Spinal cord (tissue), 10 donors: ENCODE measurements at places on chromosomes 13 and 19. TPM values are rescaled to one million over a fixed set of nuclear protein-coding genes. Genes with fewer than 3 reads are reported as not detected.

- no peak for DNase-seq
- H3K4me3 ChIP-seq = no peak overlapping the region
- H3K27me3 ChIP-seq = peaks cover 10% of the 10 kb centered on the region
- peaks cover 22% of the 10 kb centered on the region for H3K4me1 ChIP-seq
- H3K36me3 ChIP-seq = peaks cover 11% of the 10 kb centered on the region
These were observed 4.8 kb downstream of the F2RL3 start for GRCh38 chr19:16893686-16893989.

GRCh38 chr19:43439032-43439708 lies 24.5 kb downstream of the TEX101 start:
- H3K27me3 ChIP-seq = no peaks in the 10 kb centered on the region
- no peak for DNase-seq
- H3K36me3 ChIP-seq = no peaks in the 10 kb centered on the region
- H3K4me3 ChIP-seq = no peak overlapping the region
- H3K4me1 ChIP-seq = no peaks in the 10 kb centered on the region

- no peaks in the 10 kb centered on the region for H3K27me3 ChIP-seq
- no peaks in the 10 kb centered on the region for H3K36me3 ChIP-seq
- H3K27ac ChIP-seq = no peak overlapping the region
- H3K4me3 ChIP-seq = no peak overlapping the region
- H3K4me1 ChIP-seq = peaks cover 3% of the 10 kb centered on the region
These were observed 69.8 kb downstream of the KCTD12 start for GRCh38 chr13:76816394-76816793.

- no peaks in the 10 kb centered on the region for H3K27me3 ChIP-seq
- no peak for DNase-seq
- H3K27ac ChIP-seq = no peak overlapping the region
- peaks cover 4% of the 10 kb centered on the region for H3K36me3 ChIP-seq
- no peak overlapping the region for H3K4me3 ChIP-seq
- peaks cover 22% of the 10 kb centered on the region for H3K4me1 ChIP-seq
These were observed 26.7 kb downstream of the KCTD15 start for GRCh38 chr19:33823341-33823740.

- no peaks in the 10 kb centered on the region for H3K4me1 ChIP-seq
- no peak overlapping the region for H3K27ac ChIP-seq
- no peaks in the 10 kb centered on the region for H3K36me3 ChIP-seq
- H3K4me3 ChIP-seq = no peak overlapping the region
These were observed 19.3 kb downstream of the RNASEH2B start for GRCh38 chr13:50928659-50929462.

DNA sequence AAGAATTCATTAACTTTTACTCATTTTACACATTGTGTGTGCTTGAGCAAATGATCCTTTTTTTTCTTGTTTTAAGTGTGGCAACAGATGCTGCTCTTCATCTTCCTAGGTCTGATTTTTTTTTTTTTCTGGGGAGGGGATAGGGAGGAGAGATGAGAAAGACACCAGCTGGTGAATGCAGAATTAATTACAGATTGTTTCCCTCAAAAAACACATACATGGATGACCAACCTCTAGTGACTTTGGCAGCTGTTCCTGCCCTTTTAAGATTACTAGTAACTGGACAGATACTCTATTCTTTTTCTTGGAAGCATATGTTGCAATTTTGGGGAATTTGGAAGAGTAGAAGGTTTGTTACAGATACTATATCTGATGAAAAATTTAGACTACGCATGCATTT lies 103.6 kb upstream of the MYO16 start:
- H3K4me1 ChIP-seq = no peaks in the 10 kb centered on the region
- H3K4me3 ChIP-seq = no peak overlapping the region
- no peak overlapping the region for H3K27ac ChIP-seq

GRCh38 chr13:62687732-62688131 lies 1272.1 kb upstream of the PCDH20 start:
- DNase-seq = no peak
- no peaks in the 10 kb centered on the region for H3K4me1 ChIP-seq
- H3K27me3 ChIP-seq = no peaks in the 10 kb centered on the region
- no peak overlapping the region for H3K27ac ChIP-seq

DNA sequence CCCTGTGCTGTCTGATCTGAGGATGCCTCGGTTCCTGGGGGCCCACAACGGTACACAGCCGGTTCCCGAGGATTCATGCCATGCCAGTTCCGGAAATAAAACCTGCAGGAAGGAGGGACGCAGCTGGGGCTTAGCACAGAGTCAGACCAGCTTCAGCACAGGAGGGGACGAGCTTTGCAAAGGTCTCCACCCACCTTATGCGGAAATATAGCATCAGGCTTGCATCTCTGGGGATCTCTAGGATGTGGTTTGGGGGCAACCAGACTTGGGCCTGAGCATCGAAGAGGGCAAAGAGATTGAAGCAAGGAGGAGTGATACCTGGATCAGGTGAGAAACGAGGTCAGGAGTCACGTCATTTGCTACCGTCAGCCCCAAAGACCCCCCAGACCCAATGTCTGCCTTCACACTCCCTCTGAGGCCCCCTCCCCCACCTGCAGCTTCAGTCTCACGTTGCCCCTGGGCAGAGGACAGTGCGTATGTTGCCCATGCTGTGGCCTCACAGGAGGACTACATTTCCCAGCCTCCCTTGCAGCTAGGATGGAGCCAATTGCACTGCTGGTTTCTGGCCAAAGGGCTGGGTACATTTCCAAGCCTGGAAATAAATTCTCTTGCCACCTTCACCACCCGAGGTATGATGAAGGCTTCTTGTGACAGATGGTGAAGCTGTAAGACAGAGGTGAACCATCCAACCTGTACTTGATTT lies 12.1 kb downstream of the TYK2 start:
- no peak overlapping the region for H3K27ac ChIP-seq
- no peaks in the 10 kb centered on the region for H3K4me1 ChIP-seq
- H3K4me3 ChIP-seq = no peak overlapping the region
- H3K27me3 ChIP-seq = no peaks in the 10 kb centered on the region
- DNase-seq = no peak

GRCh38 chr19:41334793-41335192 lies 18.9 kb downstream of the TGFB1 start:
- peaks cover 12% of the 10 kb centered on the region for H3K4me1 ChIP-seq
- H3K4me3 ChIP-seq = no peak overlapping the region
- no peak overlapping the region for H3K27ac ChIP-seq

GRCh38 chr19:13164343-13165161 lies 14.3 kb downstream of the IER2 start:
- H3K4me3 ChIP-seq = peak overlapping the region; percentile 33
- peak overlapping the region; percentile 97 for H3K27ac ChIP-seq
- H3K4me1 ChIP-seq = peaks cover 57% of the 10 kb centered on the region

DNA sequence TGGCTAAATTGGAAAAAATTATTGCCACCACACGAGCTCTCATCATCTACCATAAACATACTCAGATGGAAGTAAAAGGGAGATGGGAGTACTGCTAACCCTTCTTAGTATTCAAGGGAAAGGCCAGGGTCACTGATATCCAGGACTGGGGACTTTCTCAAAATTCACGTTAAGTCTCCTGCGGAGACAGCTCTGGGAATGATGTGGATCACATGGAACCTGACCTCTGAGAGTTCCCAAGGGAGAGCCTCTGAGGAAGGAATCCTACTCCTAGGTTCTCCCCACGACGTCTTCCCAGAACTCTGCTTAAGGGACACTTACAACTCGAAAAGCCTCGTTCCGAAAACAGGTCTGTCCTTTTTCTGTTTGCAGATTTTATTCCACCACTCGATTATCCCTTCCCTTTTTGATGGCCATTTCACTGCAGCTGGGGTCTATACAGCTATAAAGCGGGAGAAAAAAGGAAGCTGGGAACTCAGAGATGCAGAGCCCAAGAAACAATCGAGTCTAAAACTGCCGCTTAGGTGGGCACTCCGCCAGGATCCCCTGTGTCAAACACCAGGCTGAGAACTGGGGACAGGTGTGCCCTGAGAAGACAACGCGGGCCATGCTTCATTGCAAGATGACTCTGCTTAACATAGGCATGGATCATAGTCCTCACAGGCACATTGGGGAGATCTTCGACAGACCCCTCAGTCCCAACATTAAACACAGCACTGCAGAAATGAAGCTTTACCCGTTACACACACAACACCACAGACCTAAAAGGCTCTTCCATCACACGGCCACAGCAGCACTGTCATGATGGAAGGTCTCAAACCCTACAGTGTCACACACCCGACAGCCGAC lies 823 bp upstream of the ZNF567 start:
- no peak overlapping the region for H3K27ac ChIP-seq
- peaks cover 5% of the 10 kb centered on the region for H3K4me1 ChIP-seq
- H3K27me3 ChIP-seq = no peaks in the 10 kb centered on the region

GRCh38 chr19:43460362-43461016 lies 4.9 kb downstream of the LYPD3 start:
- H3K36me3 ChIP-seq = peaks cover 3% of the 10 kb centered on the region
- H3K27ac ChIP-seq = no peak overlapping the region
- H3K4me1 ChIP-seq = peaks cover 27% of the 10 kb centered on the region
- DNase-seq = no peak
- peaks cover 19% of the 10 kb centered on the region for H3K27me3 ChIP-seq

- peak overlapping the region; percentile 84 for H3K4me3 ChIP-seq
- H3K27me3 ChIP-seq = no peaks in the 10 kb centered on the region
- peaks cover 6% of the 10 kb centered on the region for H3K4me1 ChIP-seq
- no peak for DNase-seq
These were observed 937 bp downstream of the ZNF841 start for GRCh38 chr19:52094526-52095130.

- no peak for DNase-seq
- H3K36me3 ChIP-seq = no peaks in the 10 kb centered on the region
- H3K27me3 ChIP-seq = no peaks in the 10 kb centered on the region
- no peaks in the 10 kb centered on the region for H3K4me1 ChIP-seq
- no peak overlapping the region for H3K27ac ChIP-seq
- no peak overlapping the region for H3K4me3 ChIP-seq
These were observed 132.5 kb downstream of the ZNF675 start for GRCh38 chr19:23554548-23554947.

DNA sequence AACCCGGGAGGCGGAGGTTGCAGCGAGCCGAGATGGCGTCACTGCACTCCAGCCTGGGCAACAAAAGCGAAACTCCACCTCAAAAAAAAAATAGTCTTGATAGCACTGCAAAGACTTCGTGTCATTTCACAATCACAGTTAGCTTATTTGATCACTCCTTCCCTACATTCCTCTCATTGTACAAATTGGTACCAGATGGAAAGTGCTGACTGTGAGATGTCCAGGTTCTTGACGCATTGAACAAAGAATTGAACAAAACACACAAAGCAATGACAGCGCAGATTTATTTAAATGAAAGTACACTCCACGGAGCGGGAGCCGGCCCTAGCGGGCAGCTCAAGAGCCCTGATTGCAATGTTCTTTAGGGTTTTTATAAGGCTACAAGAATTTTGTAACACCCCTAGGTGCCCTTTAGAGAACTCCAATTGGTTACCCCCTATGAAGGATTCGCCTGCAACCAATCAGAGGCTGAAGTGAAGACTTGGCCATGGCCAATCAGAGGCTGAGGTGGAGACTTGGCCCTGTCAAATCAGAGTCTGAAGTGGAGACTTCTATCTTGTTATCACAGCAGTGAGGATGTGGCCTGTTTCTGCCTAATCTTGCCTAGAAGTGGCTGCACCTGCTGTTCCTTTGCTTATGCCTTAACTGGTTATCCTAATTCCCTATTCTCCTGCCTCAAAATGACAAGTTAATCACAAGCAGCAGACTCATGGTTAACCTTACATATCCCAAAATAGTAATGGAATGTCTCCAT lies 16.7 kb downstream of the ZNF556 start:
- no peaks in the 10 kb centered on the region for H3K36me3 ChIP-seq
- no peak for DNase-seq
- H3K4me3 ChIP-seq = no peak overlapping the region
- H3K4me1 ChIP-seq = no peaks in the 10 kb centered on the region

GRCh38 chr19:3057275-3057714 lies 5.0 kb downstream of the TLE5 start:
- peak overlapping the region; percentile 80 for H3K27ac ChIP-seq
- peak; percentile 81 for DNase-seq
- H3K4me3 ChIP-seq = no peak overlapping the region

DNA sequence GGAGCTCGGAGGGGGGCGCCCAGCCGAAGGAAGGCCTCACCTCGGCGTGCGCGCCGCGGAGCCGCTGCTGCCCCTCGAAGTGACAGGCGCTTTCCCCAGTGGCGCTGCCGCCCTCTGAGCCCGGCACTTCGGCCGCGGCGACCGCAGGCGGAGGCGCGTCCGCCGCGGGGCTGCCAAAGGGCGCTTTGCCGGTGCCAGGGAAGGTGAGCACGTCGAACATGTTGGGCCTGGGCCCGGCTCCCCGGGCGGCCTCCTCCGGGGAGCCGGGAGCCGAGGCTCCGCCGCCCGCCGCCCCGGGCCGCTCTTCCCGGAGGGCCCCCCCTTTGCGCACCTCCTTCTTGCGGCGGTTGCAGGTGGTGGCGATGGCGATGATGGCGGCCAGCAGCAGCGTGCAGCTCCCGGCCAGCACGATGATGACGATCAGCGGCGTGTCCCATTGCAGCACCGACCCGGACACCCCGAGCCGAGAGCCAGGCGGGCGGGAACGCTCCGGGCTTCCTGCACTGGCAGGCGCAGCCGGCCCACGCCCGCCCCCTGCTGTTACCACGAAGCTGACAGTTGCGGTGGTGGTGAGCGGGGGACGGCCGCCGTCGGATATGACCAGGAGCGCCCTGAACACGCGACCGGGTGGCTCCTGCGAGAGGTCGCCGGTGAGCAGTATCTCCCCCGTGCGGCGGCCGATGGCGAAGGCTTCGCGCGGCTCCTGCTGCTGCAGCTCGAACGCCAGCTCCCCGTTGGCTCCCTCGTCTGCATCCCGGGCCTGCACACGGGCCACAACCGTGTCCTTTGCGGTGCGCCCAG lies 2.5 kb downstream of the PCDH8 start:
- H3K27me3 ChIP-seq = peaks cover 51% of the 10 kb centered on the region
- no peak for DNase-seq
- H3K36me3 ChIP-seq = peaks cover 16% of the 10 kb centered on the region
- H3K4me1 ChIP-seq = peaks cover 59% of the 10 kb centered on the region
- H3K27ac ChIP-seq = no peak overlapping the region

- H3K27ac ChIP-seq = no peak overlapping the region
- H3K36me3 ChIP-seq = no peaks in the 10 kb centered on the region
- no peak overlapping the region for H3K4me3 ChIP-seq
- no peak for DNase-seq
These were observed 273.9 kb downstream of the ZNF536 start for GRCh38 chr19:30645946-30646577.

Gene KLK14
- total RNA-seq = not detected

Gene S1PR5
- total RNA-seq = 3.8 TPM

Gene CEACAM20
- 0.10 TPM for total RNA-seq

Gene TMEM205
- total RNA-seq = 161 TPM

Gene TSSK6
- 1.4 TPM for total RNA-seq

Gene DIRAS1
- total RNA-seq = 16.8 TPM

Gene PSG11
- total RNA-seq = 0.55 TPM

Gene BICRA
- total RNA-seq = 4.7 TPM

Gene CD177
- 4.8 TPM for total RNA-seq

Gene GPX4
- 287 TPM for total RNA-seq

Gene ADGRL1
- total RNA-seq = 31.9 TPM

Gene LGALS14
- total RNA-seq = 0.28 TPM

Gene ZBTB32
- total RNA-seq = not detected
